ENCODE measurements at places on chromosomes 5 and 9.

- no peak for DNase-seq
These were observed 55.8 kb downstream of the LRSAM1 start for GRCh38 chr9:127506814-127507750.

- no peak for DNase-seq
These were observed 20.7 kb upstream of the FEM1C start for GRCh38 chr5:115565233-115565632.

DNA sequence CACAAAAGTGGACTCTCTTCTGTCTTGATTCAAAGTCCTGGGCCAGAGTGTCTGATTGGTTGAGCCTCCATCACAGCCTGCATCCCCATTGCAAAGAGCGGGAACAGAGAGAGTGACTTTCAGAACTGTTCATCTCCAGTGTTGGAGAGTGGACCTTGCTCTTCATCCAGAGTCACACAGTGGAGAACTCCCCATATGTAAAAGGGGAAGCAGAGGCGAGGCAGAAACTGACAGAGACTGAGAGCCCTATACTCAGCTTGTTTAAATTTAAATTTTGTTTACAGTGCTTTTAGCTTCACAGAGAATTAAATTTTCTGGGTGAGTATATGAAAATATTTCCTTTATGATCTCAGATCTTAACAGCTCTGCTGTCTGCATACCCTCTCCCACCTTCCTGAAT lies 70.0 kb upstream of the SSBP2 start:
- DNase-seq, result no peak

GRCh38 chr5:143230676-143230996 lies 172.8 kb downstream of the NR3C1 start:
- DNase-seq, result no peak

DNA sequence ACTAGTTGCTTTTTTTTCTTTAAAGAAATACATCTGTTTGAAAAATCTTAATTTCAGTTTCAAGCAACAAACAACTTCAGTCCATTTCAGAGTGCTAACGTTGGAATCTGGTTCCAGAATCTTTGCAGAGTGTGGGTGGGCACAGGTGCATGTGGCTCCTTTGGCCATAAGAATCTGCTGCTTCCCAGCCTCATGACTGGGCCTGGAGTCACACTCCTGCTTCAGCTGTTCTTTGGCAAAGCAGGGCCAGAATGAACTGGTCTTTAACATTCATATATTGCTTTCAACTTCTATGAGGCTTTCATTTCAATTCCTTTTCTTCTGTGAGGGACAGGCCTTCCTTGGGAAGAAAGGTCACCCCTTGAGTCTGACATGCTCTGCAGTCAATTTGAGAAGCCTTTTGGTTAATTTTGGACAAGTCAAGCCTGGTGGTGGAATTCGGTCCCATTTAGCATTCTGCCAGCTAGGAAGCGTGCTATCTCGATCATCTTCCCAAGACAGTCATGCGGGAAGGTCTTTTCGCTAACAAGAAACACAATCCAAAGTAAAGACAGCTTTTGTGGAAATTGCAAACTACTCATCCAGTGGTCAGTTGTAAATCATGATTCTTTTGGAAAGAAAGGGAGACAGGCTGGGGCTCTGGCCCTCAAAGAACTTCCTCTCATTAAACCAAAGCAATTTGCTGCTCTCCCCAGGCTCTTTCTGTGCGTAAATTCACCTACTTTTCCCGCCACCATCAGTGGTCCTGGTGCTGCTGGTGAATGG lies 55.2 kb downstream of the SLC1A3 start:
- no peak for DNase-seq

- peak; percentile 82 for DNase-seq
These were observed 4.7 kb upstream of the TNIP1 start for GRCh38 chr5:151085517-151086041.

DNA sequence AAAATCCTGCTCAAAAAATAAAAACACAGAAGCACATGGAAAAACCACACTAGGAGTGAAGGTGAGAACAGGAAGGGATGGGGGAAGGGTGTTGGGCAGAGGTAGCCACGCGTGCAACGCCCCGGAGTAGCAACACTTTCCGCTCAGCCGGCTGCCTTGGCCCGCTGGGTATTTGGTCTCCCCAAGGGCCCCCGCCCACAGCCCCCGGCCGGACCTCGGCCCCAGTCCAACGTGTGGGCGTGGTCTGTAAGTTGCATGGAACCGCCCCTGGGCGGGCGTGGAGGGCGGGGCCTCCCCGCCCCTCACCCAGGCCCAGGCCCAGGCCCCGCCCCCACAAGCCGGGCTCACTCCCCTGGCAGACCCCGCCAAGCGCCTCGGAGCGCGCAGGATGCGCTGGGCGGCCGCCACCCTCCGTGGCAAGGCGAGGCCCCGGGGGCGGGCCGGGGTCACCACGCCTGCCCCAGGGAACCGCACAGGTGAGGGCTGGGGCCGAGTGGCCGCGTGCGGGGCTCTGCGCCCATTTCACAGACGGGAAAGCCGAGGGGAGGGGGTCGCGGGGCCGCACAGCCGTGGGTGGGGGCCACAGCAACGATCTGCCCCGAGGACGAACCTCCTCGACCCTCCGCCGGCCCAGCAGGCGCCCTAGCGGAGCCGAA lies at the start of gene SUSD3:
Gene SUSD3 (plus strand): TSS at position 347 of the 656 bp plus-strand sequence. CDS start 42 bp downstream, at position 389.
- DNase-seq, result peak; percentile 77

GRCh38 chr5:34930462-34930844 lies 1.1 kb downstream of the DNAJC21 start:
- DNase-seq, result no peak

- no peak for DNase-seq
These were observed 31.4 kb downstream of the KCTD16 start for GRCh38 chr5:144202072-144202471.

DNA sequence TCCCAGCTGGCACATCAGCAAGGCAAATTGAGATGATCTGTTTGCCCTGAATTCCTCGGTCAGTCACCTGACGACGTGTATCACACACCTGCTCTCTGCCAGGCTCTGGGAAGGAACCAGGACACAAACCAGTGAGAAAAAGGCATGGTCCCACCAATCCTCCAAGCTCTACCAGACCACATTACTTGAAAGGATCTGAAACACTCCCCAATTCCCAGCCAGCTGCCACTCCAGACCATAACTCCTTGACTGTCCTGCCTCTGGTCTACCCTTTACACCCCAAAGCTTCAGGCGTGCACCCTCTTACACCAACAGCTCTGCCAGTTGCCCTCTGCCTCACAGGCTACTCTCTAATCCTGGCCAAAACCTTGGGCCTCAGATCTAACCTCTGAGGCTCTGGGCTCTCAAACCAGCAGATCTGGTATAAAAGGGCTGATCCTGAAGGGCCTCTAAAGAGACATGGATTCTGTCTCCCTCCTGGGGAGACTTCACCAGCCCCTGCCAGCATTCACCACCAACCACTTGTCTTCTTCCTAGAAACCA lies 6.8 kb downstream of the MGAT1 start:
- no peak for DNase-seq
